Stimulated activated CD4-positive, alpha-beta T cell treated with anti-CD3 and anti-CD28 coated beads, Interleukin-12 subunit alpha, Interleukin-12 subunit beta, amount 100 ng/mL, for 4 hours (primary cell): ENCODE measurements at places on chromosomes 7 and 10.

DNA sequence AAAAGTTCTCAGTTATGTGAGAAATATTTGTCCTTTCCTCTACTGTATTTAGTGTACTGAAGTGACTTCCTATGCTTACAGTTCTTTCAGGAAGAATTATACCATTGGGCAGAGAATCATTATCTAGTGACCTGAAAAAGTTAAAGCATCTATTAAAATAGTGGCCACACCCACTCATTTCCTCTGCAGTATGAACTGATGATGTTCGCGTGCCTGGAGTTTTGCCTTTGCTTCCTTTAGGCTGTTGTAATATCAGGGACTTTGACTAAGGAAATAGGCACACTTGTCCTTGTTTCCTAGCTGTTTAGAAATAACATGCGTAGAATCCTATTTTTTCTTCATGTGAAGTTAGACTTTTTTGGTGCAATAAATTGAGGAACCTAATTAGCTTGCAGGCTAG is 100.7 kb downstream of the ZMYND11 start:
- DNase-seq, result no peak

DNA sequence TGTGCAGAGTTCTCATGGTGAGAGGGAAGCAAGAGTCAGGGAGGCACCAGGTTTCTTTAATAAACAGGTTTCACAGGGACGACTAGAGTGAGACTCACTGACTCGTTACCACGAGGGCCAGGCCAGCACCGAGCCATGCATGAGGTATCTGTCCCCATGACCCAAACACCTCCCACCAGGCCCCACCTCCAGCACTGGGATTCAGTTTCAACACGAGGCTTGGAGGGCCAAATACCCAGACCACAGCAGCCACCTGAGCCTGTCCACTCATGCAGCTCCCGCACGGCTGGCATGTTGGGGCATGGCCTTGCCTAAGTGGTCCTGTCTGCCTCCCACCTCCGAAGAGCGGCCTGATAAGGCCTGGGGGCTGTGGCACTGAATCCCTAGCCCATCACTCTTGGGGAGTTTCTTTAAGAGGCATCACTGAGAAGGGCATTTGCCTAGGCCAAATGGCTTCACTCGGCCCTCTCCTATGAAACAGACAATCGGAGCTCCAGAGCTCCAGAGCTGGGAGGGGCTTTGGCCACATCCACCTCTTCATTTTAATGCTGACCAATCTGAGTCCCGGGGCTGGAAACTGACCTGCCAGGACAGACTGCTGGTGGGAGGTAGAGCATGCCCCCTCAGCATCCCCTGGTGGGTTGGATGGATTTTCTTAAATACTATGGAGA is 157.8 kb downstream of the DNAJB6 start:
- DNase-seq, result no peak

DNA sequence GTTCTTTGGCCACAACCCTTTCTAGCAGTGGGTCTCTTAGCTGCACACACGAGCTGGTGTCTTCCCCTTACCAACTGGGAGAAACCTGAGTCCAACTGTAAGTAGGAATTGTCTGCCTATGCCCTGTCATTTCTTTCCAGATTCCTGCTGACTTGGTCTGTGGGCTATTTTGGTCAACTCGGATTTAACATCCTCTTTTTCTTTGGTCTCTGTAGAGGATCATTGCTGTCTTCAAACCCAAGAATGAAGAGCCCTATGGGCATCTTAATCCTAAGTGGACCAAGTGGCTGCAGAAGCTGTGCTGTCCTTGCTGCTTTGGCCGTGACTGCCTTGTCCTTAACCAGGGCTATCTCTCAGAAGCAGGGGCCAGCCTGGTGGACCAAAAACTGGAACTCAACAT is 10.3 kb downstream of the PI4K2A start:
- no peak for DNase-seq

- DNase-seq, result no peak
Observed at GRCh38 chr10:21978191-21978862, 25.2 kb downstream of the DNAJC1 start.

GRCh38 chr10:60465801-60466200 is 76.1 kb upstream of the ANK3 start:
- no peak for DNase-seq

DNA sequence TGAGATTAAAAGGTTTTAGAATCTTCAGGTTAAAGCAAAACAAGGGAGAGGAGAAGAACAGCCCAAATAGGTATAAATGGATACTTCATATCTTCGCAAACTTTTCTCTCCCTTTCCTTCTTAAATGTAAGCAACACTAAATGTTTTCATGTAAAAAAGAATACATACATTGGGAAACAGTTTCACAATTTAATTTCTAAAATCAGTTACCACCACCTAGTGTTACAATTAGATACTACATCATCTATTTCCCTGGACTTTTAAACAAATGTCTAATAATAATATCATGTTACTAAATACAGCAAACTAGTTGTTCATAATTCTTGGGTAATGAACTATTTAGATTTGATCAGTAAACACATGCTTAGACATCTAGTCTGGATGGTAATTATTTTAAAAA is 35.8 kb downstream of the MINDY3 start:
- DNase-seq, result no peak

GRCh38 chr10:90179696-90180407 is 478.5 kb downstream of the KIF20B start:
- DNase-seq, result no peak

DNA sequence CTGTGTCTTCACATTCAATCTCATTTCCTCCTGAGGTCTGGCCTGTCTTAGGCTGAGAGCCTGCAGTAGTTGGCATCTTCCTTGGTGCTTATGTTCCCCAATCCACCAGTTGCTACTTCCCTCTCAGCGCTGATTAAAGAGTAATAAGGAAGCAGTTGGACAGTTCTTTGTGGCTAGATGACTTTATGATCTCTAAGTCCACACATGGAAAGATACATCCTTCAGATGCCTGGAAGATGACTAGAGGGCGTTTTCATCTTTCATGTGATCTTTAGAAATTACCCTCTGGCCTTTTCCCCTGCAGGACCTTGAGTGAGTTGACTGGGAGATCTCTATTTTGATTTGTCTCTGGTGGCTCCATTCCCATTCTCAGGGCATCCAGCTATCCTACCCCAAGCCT is 204.5 kb downstream of the GRM3 start:
- DNase-seq, result no peak

DNA sequence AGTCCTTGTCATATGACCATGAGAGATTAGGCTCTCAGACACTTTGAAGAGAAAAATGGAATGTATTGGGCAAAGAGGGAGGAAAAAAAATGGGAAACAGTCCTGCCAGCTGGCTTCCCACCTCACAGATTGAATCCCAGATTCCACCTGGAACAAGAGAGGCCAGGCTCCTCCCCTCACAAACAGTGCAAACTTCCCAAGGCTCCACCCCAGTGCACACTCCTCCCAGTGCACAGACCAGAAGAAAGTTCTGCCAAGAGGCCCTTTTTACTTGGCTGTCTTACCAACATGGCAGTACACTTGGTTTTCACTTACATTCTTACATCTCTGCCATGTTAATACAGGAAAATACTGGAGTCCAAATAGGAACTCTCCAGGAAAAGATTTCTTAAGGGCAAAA is 202.3 kb downstream of the AHR start:
- DNase-seq, result no peak

DNA sequence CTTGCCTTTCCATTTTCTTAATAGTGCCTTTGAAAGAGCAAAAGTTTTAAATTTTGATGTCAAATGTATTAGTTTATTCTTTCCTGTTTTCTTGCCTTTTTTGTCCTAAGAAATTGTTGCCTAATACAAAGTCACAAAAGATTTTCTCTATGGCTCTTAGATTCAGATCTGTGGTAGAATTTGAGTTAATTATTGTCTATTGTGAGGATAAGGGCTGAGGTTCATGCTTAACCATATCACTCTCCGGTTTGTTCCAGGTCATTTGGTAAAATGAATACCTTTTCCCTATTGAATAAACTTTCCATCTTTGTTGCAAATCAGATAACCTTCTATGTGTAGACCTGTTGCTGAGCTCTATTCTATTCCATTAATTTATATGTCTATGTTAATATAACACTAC is 96.0 kb downstream of the NOD1 start:
- no peak for DNase-seq

- no peak for DNase-seq
Observed at GRCh38 chr7:26646336-26647048, 217.9 kb downstream of the SKAP2 start.

- no peak for DNase-seq
Observed at GRCh38 chr10:24771943-24772694, 48.4 kb upstream of the ARHGAP21 start.

- DNase-seq, result peak; percentile 6
Observed at GRCh38 chr10:44316187-44316921, 68.5 kb downstream of the CXCL12 start.

DNA sequence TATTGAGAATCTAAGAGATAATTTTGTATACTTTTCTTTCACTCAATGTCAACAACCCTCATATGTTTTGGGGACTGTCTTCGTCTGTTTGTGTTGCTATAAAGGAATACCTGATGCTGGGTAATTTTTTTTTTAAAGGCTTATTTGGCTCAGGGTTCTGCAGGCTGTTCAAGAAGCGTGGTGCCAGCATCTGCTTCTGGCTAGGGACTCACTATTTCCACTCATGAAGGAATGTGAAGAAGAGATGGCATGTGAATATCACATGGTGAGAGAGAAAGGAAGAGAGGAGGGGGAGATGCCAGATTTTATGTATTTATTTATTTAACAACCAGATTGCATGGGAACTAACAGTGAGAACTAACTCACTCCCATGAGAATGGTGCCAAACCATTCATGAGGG is 827.4 kb upstream of the PHF14 start:
- DNase-seq, result no peak

DNA sequence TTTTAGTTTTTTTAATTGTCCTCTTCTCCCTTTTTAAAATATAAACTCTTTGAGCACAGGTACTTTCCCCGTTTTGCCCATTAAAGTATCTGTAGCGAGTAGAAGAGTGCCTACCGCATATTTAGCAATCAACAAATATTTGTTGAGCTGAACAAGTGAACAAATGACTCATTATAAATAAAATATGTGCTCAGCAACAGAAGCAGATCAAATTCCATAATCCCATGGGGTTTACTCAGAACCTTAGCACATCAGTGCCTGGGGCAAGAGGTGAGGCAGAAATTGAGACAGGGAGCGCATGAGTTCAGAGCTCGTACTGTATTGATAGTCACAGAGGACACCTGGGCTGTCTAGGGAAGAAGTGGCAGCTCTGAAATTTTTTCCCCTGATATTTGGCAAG is 161.0 kb downstream of the SEM1 start:
- no peak for DNase-seq

DNA sequence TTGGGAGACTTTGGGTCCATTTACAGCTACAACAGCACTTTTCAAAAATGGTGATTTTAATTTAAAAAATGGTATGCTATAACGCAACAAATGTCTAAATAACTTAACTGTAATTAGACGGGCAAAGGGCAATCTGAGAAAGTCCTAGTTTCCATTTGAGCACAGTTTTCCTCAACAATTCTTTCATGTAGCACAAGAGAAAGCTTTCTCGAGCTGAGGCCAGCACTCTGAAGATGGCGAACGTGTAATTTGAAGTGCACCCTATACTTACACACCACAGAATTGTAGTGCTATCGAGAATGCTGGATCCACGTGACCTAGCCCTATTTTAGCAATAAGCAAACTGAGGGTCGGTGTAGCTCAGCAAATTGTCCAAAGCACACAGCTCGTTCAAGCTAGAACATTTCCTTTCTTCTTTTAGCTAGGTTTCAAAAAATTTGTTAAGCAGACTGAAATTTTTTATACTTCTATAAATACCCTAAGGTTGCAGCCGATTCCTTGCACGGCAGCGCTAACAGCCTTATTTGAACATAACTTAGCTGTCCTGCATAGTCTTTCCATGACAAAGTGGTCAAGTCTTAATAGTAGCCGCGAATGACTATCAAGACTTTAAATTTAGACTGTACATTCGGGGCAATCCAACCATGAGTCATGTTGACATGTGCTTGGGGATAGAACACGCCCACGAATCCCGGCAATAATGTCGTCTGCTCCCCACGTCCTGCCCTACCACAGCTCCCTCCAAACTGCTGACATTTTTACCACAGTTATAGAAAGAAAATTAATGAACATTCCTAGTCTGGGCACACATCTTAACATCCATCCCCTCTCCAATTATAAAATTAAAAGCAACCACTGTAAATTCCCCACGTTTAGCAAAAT is 10.0 kb downstream of the KLF6 start:
- DNase-seq, result no peak

GRCh38 chr10:77863446-77863845 is 63.1 kb downstream of the DLG5 start:
- DNase-seq, result no peak

DNA sequence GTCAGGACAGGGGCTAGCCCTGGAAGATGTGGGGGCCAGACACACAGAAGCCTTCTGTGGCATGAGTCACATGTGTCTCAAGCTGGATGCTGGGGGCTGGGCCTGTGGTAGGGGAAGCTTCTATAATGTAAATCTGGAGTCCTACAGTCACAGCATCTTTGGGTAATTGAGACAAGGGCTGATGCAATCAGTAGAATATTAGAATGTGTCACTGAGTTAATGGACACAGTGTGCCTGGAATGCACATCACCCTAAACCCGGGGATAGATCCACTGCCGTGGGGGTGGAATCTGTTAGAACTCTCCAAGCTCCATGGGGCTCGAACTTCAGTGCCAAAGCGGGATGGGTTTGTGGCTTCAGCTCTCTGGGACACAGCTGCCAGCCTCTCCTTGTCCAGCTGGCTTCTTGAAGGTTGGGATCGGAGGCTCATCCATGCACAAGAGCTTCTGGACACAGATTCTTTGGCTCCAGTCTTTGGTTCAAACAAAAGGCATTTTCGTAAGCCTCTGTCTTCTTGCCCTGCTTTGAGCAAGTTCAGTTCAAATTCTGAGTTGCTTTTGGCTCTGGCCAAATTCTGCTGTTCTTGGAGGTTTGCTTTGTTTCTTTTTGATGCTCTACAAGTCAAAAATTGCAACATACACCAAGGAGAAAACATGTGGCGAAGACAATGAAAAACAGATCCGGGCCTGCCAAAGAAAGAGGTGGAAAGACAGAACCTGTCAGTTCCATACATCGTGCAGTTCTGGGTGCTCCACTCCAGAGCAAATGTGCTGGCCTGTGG is 194.8 kb upstream of the ZNF32 start:
- DNase-seq, result no peak

DNA sequence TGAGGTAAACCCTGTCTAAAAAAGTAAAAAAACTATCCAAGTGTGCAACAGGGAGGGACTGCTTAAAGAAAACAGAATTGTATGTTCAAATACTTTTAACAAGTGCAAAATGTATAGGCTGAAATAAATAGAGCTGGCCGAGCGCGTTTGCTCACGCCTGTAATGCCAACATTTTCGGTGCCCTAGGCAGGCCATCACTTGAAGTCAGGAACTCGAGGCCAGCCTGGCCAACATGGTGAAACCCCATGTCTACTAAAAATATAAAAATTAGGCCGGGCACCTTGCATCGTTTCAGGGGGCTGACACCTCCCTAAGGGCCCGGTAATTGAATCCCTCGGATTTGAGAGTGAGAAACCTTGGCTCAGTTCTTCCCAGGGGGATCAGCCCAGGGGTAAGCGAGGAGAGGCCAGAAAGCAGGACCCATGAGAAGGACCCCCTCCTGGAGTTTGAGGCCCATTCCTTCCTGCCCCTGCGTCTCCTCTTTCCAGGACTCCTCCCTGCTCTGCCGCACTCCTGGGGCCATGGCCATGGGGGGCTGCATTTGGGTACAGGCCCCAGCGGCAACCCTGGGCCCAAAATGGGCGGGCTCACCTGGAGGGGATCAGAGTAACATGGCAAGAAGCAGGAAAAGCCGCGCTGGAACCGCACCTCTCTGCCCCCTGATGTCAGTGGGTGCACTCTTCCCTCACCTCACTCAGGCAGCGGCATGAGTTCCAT is 75.5 kb upstream of the TMEM248 start:
- DNase-seq, result no peak

GRCh38 chr10:111125102-111125501 is 48.3 kb downstream of the ADRA2A start:
- no peak for DNase-seq
